Urinary bladder (tissue), 4 donors: ENCODE measurements at places on chromosomes 16 and 17. TPM values are rescaled to one million over a fixed set of nuclear protein-coding genes. Genes with fewer than 3 reads are reported as not detected.

DPEP2 gene
- total RNA-seq, result 2.3 TPM

GRCh38 chr16:13767215-13767614 is 152.7 kb upstream of the ERCC4 start:
- DNase-seq, result no peak

DNA sequence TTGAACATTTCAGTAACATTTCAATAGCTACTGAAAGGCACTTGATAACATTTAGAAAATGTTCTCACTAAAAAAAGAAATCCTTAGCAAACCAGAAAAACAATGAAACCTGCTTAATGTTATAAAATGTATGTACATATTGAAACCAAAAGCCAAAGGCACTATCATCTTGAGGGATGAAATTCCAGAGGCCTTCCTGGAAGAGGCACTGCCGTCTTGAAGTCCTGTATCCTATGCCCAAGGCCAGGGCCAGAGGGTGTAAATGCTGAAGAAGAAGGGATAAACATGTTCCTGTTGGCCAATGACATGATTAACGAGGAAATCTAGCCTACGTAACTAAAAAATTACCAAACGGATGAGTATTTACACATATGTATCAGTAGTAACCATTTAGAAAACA is 57.0 kb upstream of the DNAH17 start:
- DNase-seq, result no peak

DNA sequence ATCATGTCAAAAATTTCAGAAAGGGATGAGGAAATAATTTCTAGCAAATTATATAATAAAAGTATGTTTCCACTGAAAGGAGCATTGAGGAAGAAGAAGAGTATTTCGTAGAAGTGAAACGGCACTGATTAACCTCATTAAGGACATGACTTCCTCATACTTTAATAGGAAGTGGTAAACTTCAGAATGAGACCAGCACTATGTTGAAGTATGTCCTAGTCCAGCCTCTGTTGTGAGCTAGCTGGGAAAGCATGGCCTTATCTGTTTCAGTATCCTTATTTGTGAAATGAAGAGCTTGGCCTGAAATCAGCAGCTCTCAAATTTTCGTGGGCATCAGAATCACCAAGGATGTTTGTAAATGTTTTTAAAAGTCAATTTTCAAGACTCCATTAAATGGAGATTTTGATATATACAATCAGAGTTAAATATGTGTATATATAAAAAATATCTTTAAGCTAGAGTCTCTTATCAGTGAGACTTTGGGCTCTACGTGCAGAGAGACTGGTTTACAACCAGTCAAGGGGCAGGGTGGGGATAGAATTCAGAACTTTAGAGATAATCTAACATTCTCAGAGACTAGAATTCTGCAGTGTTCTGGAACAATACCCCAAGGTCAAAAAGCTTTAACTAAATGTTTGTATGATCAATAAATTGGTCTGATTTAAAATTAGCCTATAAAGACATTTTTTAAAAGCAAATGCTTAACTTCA is 365.4 kb downstream of the CDH13 start:
- DNase-seq, result no peak

DNA sequence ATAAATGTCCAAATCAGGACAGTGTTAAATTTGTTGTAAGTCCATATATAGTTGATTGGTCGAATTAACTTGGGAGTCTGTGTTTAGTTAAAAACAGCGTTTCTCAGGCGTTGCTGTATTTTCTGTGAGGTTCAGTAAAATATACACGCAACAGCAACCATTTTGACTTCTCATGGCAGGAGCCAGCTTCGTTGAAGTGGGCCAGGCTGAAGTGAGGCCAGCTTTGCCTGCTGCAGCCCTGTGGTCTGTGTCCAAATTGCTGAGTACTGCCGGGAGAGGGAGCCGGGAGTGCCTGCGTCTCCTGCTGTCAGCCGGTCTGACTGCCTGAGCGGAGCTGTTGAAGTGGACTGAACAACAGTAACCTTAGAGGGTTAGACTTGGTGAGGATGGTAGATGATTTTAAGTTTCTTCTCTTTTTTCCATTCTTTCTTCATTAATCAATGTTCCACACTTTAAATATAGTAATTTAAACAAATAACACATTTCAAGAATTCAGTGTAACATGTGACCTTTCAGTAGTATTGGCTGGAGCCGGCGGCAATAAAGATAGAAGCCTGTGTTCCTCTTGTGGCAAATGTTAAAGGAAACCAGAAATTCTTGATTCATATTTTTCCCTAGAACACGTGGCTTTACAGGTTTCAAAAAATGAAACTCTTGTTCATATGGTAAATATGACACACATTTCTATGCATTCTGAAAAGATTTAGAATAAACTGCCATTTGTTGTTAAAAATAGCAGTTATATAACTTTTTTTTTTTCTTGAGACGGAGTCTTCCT is 37.0 kb upstream of the ZNF750 start:
- no peak for DNase-seq

GRCh38 chr16:51055434-51055833 is 95.6 kb downstream of the SALL1 start:
- no peak for DNase-seq

RND2 gene
- total RNA-seq, result 1.6 TPM

GRCh38 chr17:67879662-67880061 is 54.4 kb downstream of the BPTF start:
- no peak for DNase-seq

DNA sequence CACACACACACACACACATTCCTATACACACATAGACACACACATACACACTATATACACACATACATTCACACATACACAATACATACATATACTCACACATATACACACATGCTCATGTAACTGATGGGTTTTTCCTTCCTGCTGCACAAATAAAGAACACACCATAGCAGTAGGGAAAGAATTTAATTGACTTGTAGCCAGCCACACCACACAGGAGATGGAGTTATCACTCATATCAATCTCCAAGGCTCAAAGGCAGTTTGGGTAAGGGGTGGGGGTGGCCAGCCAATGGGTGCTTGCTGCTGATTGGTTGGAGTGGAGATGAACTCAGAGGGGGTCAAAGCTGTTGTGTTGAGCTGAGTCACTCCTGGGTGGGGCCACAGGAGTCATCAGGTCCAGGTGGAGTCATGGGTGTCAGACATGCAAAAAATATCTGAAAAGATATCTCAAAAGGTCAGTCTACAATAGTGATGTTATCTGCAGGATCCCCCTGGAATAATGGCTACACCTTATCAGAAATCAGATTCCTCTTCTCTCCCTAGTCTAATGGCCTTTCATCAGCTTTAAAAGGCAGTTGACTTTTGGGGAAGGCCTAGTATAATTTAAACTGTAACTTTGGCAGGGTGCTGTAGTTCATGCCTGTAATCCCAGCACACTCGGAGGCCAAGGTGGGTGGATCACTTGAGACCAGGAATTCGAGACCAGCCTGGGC is 46.1 kb downstream of the WSB1 start:
- no peak for DNase-seq

PTX4 gene
- total RNA-seq, result not detected

DNA sequence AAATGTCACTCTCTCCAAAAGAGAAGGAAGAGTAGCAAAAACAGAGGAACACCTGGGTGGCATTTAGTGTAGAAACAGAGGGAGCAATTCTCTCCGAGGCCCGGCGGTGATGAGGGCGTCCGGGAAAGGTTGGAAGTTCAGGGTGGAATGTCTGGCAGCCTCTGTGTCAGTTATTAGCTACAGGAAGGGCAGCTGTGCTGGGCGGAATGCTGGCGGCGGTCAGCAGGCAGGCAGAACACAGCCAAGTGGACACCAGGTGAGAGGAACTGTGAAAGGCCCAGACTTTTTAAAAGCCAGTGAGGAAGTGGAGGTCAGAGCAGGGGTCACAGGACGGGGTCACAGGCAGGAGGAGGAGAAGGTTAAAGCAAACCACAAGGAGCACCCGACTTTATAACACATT is 238.1 kb downstream of the NTN1 start:
- DNase-seq, result no peak

TNS4 gene
- 5.4 TPM for total RNA-seq

- DNase-seq, result no peak
Measured at GRCh38 chr17:77419547-77420094, 278.9 kb downstream of the SEC14L1 start.

CFAP20 gene
- 51.2 TPM for total RNA-seq

- DNase-seq, result no peak
Measured at GRCh38 chr16:35533683-35534082, 2074.3 kb downstream of the TP53TG3F start.

GRCh38 chr17:80712606-80713005 is 168.0 kb downstream of the RPTOR start:
- DNase-seq, result no peak

DNA sequence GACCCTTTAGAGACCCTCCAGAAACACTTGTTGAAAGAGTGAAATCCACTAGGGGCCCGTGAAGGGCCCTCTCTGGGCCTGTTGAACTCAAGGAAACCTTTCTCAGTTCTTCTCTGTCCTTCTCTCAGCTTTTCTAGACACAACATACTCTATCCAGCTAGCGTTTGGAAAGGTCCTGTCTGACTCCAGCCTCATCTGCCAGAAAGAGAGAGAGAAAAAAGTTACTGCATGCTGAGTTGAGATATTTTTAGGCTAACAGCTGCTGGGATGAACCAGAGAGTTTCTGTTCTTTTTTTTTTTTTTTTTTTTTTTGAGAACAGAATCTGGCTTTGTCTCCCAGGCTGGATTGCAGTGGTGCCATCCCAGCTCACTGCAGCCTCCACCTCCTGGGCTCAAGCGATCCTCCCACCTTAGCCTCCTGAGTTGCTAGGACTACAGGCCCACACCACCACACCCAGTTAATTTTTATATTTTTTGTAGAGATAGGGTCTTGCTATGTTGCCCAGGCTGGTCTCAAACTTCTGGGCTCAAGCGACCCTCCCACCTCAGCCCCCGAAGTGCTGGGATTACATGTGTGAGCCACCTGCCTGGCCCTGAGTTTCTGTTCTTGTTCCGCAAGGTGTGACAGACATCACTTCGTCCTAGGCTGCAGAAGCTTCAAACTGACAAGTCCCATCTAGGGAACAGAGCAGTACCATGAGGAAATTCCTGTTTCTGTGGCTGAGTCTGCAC is 14.9 kb upstream of the TEX2 start:
- no peak for DNase-seq

LRRC46 gene
- not detected for total RNA-seq

DNA sequence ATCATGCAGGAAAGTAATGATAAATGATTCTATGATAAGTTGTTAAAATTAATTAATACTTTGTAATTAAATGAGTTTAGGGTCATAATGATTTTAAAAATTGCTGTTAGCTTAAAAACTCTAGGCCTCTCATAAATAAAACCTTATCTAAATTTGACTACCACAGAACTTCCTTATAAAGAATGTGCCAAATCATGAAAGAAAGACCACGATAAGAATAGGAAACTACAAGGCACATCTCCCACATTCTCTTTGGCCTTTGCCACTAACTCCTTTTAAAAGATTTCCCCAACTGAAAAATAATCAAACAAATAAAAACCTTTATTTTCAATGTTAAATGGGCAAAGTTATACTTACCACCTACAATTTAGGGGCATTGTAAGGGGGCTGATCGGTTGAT is 164.6 kb upstream of the C17orf78 start:
- DNase-seq, result no peak

GRCh38 chr17:60155815-60156214 is 6.0 kb downstream of the CA4 start:
- no peak for DNase-seq

SSTR5 gene
- 0.32 TPM for total RNA-seq

DNA sequence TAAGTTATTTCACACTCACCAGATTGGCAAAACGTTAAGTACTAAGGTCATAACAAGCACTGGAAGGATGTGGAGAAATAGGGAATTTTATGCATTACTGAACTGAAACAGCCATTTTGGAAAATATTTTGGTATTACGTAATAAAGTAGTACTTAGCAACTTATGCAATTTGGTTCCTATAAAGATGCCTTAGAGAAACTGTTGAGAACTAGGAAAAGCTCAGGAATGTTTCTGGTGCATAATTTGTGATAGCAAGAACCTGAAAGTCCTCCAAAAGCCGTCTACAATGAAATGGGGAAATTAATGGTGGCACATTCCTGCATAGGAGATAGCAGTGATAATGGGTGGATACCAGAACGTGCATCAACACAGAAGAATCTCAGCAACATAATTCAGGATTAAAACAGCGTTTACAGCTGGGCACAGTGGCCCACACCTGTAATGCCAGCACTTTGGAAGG is 472.5 kb downstream of the WWOX start:
- no peak for DNase-seq

SHISA6 gene
- total RNA-seq, result 3.3 TPM

DNA sequence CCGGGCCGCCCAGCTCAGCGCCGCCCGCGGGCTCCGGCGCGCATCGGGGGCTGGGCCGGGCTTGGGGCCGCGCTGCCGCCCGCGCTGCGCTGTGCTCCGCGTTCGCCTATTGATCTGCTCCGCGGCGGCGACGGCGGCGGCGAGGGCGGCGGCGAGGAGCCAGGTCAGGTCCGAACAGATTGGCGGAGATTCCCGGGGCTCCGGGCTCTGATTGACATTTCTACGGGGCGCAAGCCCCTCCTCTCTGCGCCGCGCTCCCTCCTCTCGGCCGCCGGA is 559 bp downstream of the IRX3 start:
- no peak for DNase-seq

DYNLRB2 gene
- 1.9 TPM for total RNA-seq

DNA sequence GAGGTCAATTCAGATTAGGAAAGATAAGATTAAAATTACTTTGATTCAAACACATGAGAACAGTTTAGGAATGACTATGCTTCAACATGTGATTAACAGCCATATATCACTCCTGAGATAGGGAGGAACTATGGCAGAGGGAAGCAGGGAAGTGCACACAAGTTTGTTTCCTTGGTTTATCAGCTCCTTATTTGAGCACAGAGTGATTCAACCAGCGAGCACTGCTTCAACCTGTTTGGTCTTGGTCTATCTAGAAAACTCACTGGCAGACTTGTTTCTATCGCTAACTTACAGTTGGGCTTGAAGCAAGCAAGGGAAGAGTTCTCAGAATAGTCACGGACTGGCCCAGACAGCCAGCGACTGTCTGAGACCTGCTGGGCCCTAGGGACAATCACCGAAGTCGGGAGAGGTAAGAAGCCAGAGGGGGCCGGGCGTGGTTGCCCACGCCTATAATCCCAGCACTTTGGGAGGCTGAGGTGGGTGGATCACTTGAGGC is 23.5 kb downstream of the TUBG1 start:
- no peak for DNase-seq

GRCh38 chr16:62021161-62021581 is 15.1 kb downstream of the CDH8 start:
- no peak for DNase-seq

- DNase-seq, result no peak
Measured at GRCh38 chr16:81562174-81562849, 117.7 kb downstream of the CMIP start.

HBM gene
- total RNA-seq, result 14.8 TPM

HS3ST3A1 gene
- total RNA-seq, result 0.53 TPM

KRT16 gene
- total RNA-seq, result not detected

PSMB10 gene
- 26.1 TPM for total RNA-seq
